OCI-LY7 (cell line): ENCODE measurements at places on chromosomes 12 and 14. TPM values are rescaled to one million over a fixed set of nuclear protein-coding genes. Genes with fewer than 3 reads are reported as not detected.

- no peak for DNase-seq
These were observed 11.6 kb upstream of the FOXN3 start for GRCh38 chr14:89428546-89429198.

- no peak for DNase-seq
These were observed 68.8 kb upstream of the PRIMA1 start for GRCh38 chr14:93857081-93857480.

- no peak for DNase-seq
These were observed 31.8 kb upstream of the ULK1 start for GRCh38 chr12:131862600-131862993.

DNA sequence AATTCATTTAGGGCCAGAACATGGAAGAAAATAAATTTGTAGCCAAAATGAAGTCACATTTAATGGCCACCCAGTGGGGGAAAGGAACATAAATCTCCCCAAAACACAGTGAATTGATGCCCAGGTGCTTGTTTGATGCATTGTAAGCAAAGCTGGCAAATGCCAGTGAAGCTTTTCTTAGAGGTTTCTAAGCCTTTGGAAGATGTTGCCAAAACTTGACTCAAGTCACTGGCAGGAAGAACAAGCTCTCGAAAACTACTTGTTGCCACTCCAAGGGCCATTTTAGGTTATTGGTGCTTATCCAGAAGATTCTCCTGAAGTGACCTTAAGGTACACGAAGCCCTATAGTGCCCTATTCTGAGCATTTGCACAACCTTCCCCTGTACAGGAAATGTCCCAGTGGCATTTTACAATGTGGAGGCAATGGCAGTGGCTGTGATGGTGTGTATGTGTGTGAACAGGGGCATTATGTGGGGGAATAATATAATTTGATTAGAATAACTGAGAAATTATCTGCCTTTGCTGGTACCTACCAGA is 89.5 kb upstream of the NOVA1 start:
- DNase-seq: no peak

GRCh38 chr12:71642264-71642663 is 21.4 kb downstream of the ZFC3H1 start:
- no peak for DNase-seq

- DNase-seq: no peak
These were observed 84.1 kb downstream of the FBXL14 start for GRCh38 chr12:1510056-1510812.

DNA sequence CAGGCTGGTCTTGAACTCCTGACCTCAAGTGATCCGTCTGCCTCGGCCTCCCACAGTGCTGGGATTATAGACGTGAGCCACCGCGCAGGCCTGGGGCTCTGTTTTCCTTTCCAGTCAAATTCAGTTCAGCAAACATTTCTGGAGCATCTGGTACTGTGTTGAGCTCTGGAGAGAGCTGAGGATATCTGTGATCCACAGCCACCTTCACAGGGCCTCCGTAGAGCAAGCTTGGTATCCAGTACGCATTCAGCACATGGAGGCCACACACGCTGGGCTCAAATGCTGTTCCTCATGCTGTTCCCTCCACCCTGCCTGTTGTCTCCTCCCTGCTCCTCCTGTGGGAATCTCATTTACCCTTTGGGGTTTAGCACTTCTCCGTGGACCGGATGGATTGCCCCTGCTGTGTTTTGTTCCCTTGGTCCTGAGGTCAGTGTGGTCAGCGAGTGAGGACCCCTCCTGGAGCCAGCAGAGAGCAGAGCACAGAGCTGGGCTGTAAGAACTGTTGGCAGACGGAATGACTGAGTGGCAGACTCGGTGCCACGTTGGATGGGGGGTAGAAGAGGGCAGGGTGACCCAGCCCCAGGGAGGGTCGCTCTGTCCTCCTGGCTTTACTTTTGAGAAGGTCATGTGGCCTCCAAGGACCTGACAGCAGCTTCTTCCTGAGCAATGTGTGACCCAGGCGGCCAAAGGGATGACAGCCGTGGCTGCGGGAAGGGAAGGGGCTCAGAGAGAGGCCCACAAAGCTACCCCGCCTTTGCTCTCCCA is 891 bp downstream of the RPS6KL1 start:
- no peak for DNase-seq

DNA sequence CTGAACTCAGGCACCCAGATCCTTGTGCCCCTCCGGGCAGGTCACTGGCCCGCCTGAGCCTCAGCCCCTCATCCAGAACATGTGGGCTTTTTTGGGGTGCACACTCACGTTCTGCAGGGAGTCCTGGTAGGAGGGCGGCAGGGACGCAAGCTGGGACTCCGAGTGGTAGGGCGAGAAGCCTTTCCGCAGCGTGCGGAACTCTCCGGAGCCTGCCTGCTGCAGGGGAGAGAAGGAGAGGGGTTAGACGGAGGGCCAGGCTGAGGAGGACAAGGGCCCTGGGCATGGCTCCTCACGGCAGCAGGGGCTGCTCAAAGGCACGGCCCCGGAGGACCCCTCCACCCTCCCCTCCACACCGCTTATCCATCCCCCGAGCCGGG is 40.8 kb downstream of the CCNK start:
- no peak for DNase-seq

DNA sequence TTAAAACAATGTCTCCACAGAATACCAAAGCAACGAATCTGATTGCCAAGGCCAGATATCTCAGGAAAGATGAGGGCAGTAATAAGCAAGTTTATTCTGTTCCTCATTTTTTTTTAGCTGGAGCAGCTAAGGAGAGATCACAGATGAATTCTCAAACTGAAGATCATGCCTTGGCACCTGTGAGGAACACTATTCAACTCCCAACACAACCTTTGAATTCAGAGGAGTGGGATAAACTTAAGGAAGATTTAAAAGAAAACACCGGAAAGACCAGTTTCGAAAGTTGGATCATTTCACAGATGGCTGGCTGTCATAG is 994 bp downstream of the PRORP start:
- no peak for DNase-seq

- DNase-seq: no peak
These were observed 68.3 kb downstream of the SEC23A start for GRCh38 chr14:39034481-39035296.

DNA sequence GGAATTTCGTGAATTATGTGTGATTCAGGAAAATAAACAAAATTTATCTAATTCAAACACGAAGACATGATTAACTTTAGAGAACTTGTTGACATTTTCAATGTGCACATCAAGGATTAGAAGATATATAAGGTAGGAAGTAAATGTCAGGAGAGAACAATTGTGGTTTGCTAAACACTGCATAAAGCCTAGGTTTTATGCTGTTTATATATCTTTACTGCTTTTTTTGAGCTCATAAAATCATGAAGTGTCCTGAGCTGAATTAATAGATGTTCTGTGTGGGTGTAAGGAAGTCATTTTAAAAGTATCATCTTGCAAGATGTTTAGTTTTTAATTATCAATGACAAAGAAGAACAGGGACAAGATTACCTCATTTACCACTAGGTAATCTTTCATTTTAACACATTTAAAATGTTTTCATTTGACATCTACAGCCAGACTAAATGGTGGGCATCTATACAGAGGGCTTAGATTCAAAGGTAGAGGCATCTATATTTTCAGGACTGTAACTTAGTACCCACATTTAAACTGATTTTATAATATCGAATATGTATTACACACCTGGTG is 382.8 kb downstream of the ADAMTS20 start:
- DNase-seq: no peak

- no peak for DNase-seq
These were observed 59.1 kb downstream of the TMEM132D start for GRCh38 chr12:129844662-129845220.

- peak; percentile 81 for DNase-seq
These were observed 58.8 kb upstream of the GPR68 start for GRCh38 chr14:91303091-91303923.

DNA sequence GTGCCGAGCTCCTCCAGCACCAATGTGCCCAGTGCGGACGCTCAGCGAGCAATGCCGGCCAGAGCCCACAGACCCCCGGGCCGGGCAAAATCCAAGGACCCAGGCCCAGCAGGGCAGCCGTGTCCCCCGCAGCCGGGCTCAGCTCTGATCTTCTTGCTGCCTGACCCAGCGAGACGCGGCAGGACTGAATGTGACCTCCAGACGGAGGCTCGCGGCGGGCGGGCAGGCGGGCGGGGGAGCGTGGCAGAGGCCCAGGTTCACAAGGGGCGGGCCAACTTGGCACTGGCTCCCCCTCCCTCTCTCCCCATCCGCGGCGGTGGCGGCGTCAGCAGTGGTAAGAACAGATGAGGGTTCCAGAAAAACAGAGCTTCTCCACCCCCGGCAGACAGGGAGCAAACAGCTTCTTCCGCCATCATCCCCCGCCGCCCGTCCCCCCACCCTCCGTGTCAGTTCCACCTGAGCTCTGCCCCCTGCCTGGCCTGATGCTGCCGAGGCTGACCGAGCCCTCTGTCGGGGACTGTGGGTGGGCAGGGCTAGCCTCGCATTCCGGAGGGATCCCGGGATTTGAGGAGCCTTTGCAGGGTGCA is 94.3 kb downstream of the RFLNA start:
- DNase-seq: no peak

- DNase-seq: no peak
These were observed 386.0 kb downstream of the BCAT1 start for GRCh38 chr12:24562771-24563431.

KRT6B gene
- not detected in 2 replicates for total RNA-seq

CYP46A1 gene
- total RNA-seq: 10.8 and 11.0 TPM in 2 replicates

SYT10 gene
- not detected in 2 replicates for total RNA-seq

LTBR gene
- not detected in 2 replicates for total RNA-seq

COL2A1 gene
- total RNA-seq: 0.08 TPM in 1 of 2 replicates, not detected in the other

CIDEB gene
- total RNA-seq: 1.6 and 3.2 TPM in 2 replicates
